GM23248 (cell line): ENCODE measurements at places on chromosomes 1 and 21. TPM values are rescaled to one million over a fixed set of nuclear protein-coding genes. Genes with fewer than 3 reads are reported as not detected.

RGS13 gene
- not detected in 2 replicates for total RNA-seq

NR0B2 gene
- not detected in 2 replicates for total RNA-seq

CDCA8 gene
- 4.4 and 5.7 TPM in 2 replicates for total RNA-seq

DDX59 gene
- 14.2 and 19.2 TPM in 2 replicates for total RNA-seq

DIPK1A gene
- total RNA-seq, result 22.3 and 26.6 TPM in 2 replicates

FGR gene
- total RNA-seq, result not detected in 2 replicates

ADAMTSL4 gene
- total RNA-seq, result 27.6 and 27.9 TPM in 2 replicates

NCAM2 gene
- total RNA-seq, result 1.0 and 1.3 TPM in 2 replicates

CYP2J2 gene
- not detected in 2 replicates for total RNA-seq

RXRG gene
- not detected in 2 replicates for total RNA-seq

SPRR3 gene
- total RNA-seq, result not detected in 2 replicates

- no peaks in the 10 kb centered on the region; the same call in 1 of the 2 replicates for H3K36me3 ChIP-seq
- no peak overlapping the region for H3K27ac ChIP-seq
- H3K4me3 ChIP-seq, result no peak overlapping the region
- H3K4me1 ChIP-seq, result peaks cover 21% of the 10 kb centered on the region
- no peaks in the 10 kb centered on the region for H3K27me3 ChIP-seq
- DNase-seq, result peak; percentile 23
Measured at GRCh38 chr1:12486401-12487005, 131.5 kb downstream of the DHRS3 start.

DNA sequence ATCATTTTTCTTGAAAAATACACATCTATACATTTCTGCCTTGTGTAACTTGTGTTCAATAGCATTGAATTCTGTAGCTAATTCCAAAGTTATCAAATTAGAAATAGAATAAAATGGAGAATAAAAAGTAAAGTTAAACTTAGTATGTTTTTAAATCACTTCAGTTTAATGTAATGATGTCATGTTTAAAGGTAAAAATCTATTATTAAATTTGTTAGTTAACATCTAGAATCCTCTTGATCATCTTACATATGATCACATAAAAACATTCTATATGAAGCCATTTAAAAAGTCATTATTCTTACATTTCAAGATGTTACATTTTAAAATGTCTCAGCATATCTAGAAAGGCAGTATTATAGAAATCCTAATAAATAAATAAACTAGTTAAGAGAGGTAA, 1163.2 kb downstream of the PLA2G4A start:
- no peak overlapping the region for H3K4me3 ChIP-seq
- no peaks in the 10 kb centered on the region for H3K4me1 ChIP-seq
- DNase-seq, result no peak
- H3K27ac ChIP-seq, result no peak overlapping the region

DNA sequence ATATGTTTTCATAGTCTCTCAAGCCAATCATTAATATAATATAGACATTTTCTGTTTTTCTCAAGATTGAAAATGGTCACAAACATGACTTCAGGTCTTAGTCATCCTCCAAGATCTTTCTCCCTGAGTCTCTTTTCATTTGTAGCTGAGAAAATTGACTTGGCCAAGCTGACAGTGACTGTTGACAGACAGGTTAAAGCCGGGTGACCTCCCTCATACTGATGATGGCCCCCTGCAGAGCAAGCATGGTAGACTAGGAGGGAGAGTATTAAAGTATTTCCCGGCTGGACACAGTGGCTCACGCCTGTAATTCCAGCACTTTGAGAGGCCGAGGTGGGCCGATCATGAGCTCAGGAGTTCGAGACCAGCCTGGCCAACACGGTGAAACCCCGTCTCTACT, 6.8 kb upstream of the KIAA1614 start:
- H3K27ac ChIP-seq, result no peak overlapping the region
- no peaks in the 10 kb centered on the region for H3K36me3 ChIP-seq
- DNase-seq, result no peak
- H3K4me3 ChIP-seq, result no peak overlapping the region
- H3K27me3 ChIP-seq, result no peaks in the 10 kb centered on the region

- H3K4me1 ChIP-seq, result peaks cover 27% of the 10 kb centered on the region
- no peak for DNase-seq
- no peaks in the 10 kb centered on the region for H3K36me3 ChIP-seq
- peak overlapping the region; percentile 90 for H3K4me3 ChIP-seq
Measured at GRCh38 chr1:31643976-31644559, 608 bp downstream of the PEF1 start.

- DNase-seq, result no peak
- H3K4me3 ChIP-seq, result no peak overlapping the region
- H3K27me3 ChIP-seq, result peaks cover 23% of the 10 kb centered on the region
- H3K36me3 ChIP-seq, result no peaks in the 10 kb centered on the region
Measured at GRCh38 chr21:45611296-45611695, 32.2 kb upstream of the PCBP3 start.

DNA sequence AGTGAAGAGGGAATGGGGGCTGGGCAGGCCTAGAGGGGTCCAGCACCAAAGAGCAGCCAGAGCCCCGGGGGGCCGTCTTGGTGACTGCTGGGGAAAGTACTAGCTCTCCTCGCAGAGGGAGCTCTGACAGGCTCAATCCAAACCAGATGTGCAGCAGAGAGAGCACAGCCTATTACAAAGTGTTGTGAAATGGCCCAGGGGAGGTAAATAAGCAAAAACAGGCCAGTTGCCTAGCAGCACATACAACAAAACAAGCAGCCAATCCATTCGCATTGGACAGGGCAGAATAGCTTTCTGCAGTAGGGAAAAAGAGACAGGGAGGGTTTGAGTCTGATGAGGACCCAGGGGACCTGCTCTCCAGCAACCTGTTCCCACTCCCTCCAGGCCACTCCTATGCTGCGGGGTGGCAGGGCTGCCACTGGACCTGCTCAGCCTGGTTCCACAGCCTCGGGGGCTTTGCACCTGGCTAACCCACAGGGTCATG, 239.6 kb upstream of the FGGY start:
- peak overlapping the region; percentile 45 for H3K4me3 ChIP-seq
- peak; percentile 99 for DNase-seq
- no peaks in the 10 kb centered on the region for H3K27me3 ChIP-seq
- peak overlapping the region; percentile 79 for H3K27ac ChIP-seq

DNA sequence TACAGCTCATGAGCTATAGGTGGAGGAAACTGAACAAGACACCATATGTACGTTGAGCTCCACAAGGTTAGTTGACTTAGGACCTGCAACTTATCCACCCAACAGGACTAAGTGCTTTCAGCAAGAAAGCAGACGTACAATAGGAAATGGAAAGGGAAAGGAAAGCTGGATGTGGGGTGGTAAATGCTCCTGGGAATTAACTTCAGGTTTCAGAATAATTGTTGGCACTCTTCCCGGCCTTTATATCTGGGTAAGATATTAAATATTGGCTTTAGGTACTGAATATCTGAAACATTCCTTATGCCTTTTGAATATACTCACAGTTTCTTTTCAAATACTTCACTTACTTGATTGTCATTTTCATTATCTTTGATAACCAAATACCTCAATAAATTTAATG, 36.3 kb downstream of the GLMN start:
- no peak overlapping the region for H3K27ac ChIP-seq
- no peaks in the 10 kb centered on the region for H3K4me1 ChIP-seq
- no peak overlapping the region for H3K4me3 ChIP-seq
- DNase-seq, result no peak

DNA sequence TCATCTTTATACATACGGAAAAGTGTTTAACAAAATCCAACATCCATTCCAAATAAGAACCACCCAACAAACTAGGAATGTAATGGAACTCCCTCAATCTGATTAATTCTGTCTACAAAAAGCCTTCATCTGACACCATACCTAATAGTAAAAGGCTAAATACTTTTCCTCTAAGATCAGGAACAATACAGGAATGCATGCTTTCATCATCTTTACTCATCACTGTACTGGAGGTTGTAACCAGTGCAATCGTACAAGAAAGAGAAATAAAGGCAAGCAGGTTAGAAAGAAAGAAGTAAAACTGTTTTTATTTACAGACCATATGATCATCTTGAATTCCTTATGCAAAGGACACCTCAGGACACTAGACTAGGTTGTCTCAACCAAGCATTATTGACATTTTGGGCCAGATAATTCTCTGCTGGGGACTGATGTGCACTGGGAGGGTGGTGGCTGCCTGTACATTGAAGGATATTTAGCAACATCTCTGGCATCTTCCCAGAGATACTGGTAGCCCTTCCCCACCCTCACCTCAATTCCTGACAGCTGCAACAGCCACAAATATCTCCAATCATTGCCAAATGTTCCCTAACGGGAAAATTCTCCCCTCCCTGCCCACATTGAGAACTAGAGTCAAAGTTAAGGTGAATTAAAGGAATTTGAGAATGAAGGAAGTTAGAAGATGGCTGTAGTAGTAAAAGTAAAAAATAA, 30.6 kb upstream of the INSL5 start:
- no peaks in the 10 kb centered on the region; the same call in 1 of the 2 replicates for H3K4me1 ChIP-seq
- no peaks in the 10 kb centered on the region for H3K27me3 ChIP-seq
- peak; percentile 36 for DNase-seq
- H3K27ac ChIP-seq, result no peak overlapping the region
- H3K4me3 ChIP-seq, result no peak overlapping the region
- H3K36me3 ChIP-seq, result no peaks in the 10 kb centered on the region

DNA sequence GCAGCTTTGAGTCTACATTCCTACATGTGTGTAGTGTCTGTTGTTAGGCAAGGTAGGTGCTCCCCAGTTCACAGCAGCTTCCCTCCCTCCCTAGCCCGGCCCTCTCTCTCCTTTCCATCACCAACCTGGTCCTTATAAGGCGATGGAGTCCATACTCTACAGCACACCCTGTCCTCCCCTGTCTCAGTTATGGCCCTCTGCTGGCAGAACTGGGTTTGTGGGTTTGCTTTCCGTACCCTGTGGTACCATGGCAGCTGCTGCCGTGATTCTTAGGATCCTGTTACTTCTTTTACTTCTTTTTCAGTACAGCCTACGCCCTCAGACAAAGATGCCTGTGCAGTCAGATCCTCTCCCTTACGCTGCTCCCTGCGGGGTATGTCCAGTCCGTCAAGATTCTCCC, 31.7 kb downstream of the AK5 start:
- no peaks in the 10 kb centered on the region for H3K36me3 ChIP-seq
- H3K4me1 ChIP-seq, result peaks cover 17% of the 10 kb centered on the region
- peak; percentile 5 for DNase-seq
- no peak overlapping the region for H3K4me3 ChIP-seq
- H3K27me3 ChIP-seq, result no peaks in the 10 kb centered on the region

GRCh38 chr1:214216021-214216420, 64.9 kb upstream of the SMYD2 start:
- no peaks in the 10 kb centered on the region for H3K27me3 ChIP-seq
- no peak overlapping the region for H3K4me3 ChIP-seq

GRCh38 chr1:111404588-111404987, 22.9 kb downstream of the OVGP1 start:
- H3K27ac ChIP-seq, result no peak overlapping the region
- H3K4me3 ChIP-seq, result no peak overlapping the region
- H3K27me3 ChIP-seq, result peaks cover 36% of the 10 kb centered on the region
- no peaks in the 10 kb centered on the region for H3K36me3 ChIP-seq
- no peak for DNase-seq
- no peaks in the 10 kb centered on the region for H3K4me1 ChIP-seq

GRCh38 chr1:11924334-11925195, 1.7 kb downstream of the KIAA2013 start:
- no peaks in the 10 kb centered on the region for H3K27me3 ChIP-seq
- H3K36me3 ChIP-seq, result no peaks in the 10 kb centered on the region; the same call in 1 of the 2 replicates
- peak; percentile 33 for DNase-seq
- peak overlapping the region; percentile 73 for H3K4me3 ChIP-seq
- H3K4me1 ChIP-seq, result peaks cover 16% of the 10 kb centered on the region

DNA sequence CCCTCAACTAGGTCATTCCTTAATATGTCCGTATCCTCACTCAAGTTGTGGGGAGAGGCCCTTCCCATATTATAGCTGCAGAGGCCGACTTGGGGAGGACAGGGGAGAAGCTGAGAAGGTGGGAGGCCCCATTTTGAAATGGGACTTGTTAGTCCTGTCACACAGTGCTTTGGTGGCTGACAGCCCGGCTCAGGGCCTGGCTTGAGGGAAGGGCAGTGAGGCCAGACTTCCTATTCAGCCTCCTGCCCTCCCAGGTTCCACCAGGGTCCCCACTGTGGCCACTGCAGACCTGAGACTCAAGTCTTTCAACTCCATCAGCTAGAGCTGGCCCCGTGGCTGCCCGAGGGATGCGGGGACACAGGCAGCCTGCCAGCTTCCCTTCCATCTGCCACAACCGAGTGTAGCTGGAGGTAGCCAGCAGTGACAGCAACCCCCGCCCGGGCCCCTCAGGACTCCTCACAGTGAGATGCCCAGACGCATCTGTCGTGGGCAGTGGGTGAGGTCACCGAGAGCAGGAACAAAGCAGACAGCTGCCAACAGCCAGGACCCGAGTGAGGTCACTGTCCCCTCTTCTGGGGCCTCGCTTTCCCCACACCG, 36.9 kb downstream of the SIM2 start:
- no peak for DNase-seq
- H3K4me1 ChIP-seq, result no peaks in the 10 kb centered on the region
- no peak overlapping the region for H3K4me3 ChIP-seq
- H3K27me3 ChIP-seq, result peaks cover 8% of the 10 kb centered on the region; the same call in 1 of the 2 replicates
- no peaks in the 10 kb centered on the region for H3K36me3 ChIP-seq
- H3K27ac ChIP-seq, result no peak overlapping the region

GRCh38 chr1:164534863-164535610, 23.9 kb upstream of the PBX1 start:
- no peak overlapping the region for H3K4me3 ChIP-seq
- H3K36me3 ChIP-seq, result no peaks in the 10 kb centered on the region

GRCh38 chr1:8193840-8194406, 124.0 kb upstream of the SLC45A1 start:
- no peaks in the 10 kb centered on the region for H3K27me3 ChIP-seq
- H3K36me3 ChIP-seq, result no peaks in the 10 kb centered on the region
- no peak overlapping the region for H3K4me3 ChIP-seq
- peaks cover 29% of the 10 kb centered on the region for H3K4me1 ChIP-seq
- DNase-seq, result no peak
- no peak overlapping the region for H3K27ac ChIP-seq

- no peaks in the 10 kb centered on the region for H3K27me3 ChIP-seq
- no peaks in the 10 kb centered on the region for H3K4me1 ChIP-seq
- H3K36me3 ChIP-seq, result peaks cover 8% of the 10 kb centered on the region; the same call in 1 of the 2 replicates
- no peak overlapping the region for H3K27ac ChIP-seq
Measured at GRCh38 chr21:36762642-36763041, 63.7 kb downstream of the SIM2 start.

DNA sequence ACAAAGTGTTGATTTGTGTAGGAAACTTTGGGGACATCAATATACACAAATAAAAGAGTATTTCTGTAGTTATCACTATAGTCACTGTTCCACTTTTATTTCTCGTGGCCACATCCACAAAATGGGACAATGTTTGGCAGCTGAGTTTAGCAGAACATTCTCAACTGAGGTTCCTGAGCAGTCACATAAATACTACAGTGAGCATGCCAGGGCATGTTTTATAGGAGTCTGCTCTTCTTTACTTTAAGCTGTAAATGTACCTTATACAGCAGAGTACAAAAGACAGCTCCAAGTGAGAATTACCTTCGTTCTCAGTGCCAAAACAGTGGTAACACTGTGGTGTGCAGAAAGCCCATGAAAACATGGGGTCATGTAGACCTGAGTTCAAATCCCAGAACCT, 5.0 kb downstream of the BTG3 start:
- no peaks in the 10 kb centered on the region for H3K27me3 ChIP-seq
- H3K27ac ChIP-seq, result no peak overlapping the region
- DNase-seq, result no peak
